Urinary bladder (tissue), 4 donors: ENCODE measurements at places on chromosomes 5 and 9. TPM values are rescaled to one million over a fixed set of nuclear protein-coding genes. Genes with fewer than 3 reads are reported as not detected.

DNA sequence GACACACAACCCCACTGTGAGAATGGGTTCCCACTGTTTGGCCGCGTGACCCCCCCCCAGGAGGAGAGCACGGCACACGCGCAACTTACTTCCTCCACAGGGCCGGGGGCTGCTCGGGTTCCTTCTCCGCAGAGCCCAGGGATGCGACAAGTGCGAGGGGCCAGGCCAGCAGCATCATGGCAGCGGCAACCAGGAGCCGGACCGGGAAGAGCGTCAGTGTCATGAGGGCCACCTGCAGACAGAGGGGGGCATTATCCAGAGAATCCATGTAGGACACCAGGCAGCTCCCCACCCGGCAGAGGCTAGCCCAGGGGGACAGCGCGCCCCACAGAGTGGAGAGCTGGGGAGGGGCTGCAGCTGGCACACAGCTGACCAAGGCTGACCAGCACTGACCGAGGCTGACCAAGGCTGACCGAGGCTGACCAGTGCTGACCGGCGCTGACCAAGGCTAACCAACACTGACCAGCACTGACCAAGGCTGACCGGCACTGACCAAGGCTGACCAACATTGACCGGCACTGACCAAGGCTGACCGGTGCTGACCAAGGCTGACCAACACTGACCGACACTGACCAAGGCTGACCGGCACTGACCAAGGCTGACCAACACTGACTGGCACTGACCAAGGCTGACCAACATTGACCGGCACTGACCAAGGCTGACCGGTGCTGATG lies 22.3 kb downstream of the LPCAT1 start:
- DNase-seq = no peak

- no peak for DNase-seq
Measured at GRCh38 chr9:35619800-35620158, 1.6 kb upstream of the CD72 start.

DNA sequence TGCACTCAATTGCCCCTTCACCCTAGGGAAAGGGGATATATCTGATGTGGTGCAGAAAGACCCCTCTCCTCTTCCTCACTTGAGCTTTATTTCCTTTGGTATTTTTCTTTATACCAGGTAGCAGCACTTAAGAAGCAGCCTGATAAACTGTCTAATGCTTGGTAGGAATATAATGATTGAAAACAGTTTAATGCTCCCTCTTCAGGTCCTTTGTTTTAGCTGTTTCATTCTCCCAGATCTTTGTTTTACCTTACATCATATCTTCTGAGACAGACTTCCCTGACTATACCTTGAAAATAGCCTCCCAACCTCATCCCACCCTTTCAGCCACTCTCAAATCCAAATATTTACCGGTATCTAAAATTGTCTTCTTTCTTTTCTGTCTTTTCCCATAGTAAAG lies 87.9 kb downstream of the NUDT12 start:
- no peak for DNase-seq

GRCh38 chr5:169923988-169924387 lies 56.3 kb downstream of the INSYN2B start:
- DNase-seq = no peak

DNA sequence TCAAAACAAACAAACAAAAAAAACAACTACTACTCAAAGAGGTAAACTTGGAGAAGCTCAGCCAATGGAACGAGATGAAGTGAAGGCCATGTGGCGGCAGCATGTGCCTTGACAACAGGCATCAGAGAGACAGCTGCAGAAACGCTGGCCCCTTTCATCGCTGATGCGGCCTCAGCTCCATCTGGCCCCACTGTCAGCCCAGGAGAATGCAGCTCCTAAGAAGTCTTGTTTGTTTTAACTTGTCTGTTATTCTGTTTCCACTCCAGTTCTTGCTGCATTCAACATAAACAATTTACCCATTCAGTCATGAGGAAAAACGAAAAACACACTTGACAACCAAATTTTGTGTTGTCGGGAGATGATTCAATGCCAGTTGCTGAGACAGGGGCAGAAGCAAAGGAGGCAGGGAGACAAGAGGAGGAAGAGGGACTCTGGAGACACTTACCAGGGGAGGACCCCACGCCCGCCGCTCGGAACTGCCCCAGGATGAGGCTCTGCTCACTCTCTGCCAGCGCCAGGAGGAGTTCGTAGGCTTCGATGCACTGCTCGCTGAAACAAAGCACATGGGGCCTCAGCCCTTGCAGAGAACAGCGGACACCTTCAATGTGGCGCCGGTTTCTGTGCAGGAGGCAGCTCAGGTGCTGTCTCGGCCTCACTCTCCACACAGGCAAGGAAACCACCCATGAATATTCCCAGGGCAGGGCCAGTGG lies 91.2 kb downstream of the DCP2 start:
- DNase-seq = no peak

DNA sequence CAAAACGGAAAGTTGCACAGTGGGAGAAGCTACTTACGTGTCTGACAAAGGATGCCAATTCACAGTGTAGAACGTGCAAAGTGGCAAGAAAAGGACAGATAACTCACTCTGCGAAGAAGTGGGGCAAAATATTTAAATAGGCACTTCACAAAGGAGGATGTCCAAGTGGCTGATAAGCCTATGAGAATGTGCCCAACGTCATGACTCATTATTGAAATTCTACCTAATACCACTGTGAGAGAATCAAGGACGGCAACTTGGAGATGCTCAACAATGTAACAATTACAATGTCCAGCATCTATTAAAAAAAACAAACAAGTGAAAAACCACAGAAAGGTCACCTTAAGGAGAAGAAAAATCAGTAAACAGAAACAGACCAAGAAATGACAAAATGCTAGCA lies 59.0 kb downstream of the NACC2 start:
- DNase-seq = no peak

DNA sequence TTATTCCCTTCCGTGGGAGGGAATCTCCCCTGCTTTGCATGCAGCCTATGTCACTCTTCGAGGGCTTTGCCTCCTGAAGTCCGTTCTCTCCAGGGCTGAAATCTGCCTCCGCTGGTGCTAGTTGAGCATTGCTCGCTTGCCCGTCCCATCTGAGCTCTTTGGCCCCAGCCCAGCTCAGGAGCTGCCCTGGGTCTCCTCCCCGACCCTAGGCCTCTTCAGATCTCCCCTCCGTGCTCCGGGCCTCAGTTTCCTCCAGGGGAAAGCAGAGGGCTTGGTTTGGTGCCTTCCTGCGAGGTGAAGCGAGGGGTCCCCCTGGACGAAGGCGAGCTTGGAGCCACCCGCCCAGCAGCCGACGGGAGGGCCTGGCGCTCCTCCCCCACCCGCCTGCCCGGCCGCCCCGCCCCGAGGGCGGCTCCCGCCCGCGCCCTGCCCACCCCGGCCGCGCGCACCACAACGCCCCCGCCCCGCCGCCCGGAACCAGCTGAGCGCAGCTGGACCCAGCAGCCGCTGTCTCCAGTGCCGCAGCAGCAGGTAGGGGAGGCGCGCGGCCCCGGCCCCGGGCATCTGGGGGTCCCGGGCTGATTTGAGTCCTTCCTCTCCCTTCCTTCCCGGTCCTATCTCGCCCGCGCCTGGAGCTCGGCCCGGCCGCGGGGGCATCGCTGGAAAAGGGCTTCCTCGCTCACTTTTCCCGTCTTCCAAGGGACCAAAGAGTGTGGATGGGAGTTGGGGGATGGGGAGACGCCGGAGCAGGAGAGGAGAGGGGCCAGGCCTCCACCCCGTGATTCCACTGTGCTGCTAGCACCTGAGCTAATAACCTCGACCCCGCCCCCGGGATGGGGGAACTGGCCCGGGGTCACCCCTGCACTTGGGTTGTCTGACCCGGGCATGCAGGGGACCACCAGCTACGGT lies at the start of gene GSN:
GSN (plus strand) TSS at position 474 of the 909 bp plus-strand sequence. CDS start 33,810 bp downstream, outside the sequence.
- no peak for DNase-seq

DNA sequence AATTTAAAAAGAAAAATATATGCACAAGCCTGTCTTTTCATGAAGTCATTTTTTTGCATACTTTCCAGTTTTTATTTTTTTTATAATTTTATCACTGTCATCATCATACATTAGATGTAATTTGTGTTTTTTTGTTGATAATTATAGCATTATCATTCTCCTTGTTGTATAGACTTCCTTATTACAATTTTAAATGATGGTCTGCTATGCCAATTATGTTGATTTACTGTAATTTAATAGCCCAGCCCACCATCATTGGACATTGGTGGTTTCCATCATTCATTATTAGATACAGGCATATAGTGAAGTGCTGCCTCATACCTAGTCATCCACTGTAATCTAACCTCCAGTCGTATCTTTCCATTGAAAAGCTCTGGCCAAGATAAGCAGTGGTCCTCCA lies 3.8 kb upstream of the TJP2 start:
- DNase-seq = no peak

DNA sequence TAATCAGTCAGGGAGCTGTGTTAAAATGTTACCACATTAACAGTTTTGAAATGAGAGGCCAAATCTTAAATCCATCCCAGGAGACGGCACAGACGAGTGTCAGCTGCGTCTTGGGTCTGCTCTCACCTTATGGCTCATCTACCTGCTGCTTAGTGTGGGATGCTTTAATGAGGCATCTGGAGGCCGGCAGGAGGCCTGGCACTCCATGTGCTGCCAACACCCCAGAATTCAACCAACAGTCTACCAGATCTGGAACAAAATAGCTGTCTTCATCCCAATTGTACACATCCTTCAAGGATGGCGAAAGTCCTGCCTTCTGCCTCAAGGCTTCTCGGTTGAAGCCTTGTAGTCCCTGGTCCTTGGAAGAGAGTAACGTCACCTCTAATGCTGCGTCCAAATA lies 12.0 kb downstream of the PRKACG start:
- no peak for DNase-seq

GRCh38 chr5:53089481-53089991 lies 20.0 kb downstream of the MOCS2 start:
- DNase-seq = no peak

GRCh38 chr5:142703153-142703552 lies 17.3 kb upstream of the FGF1 start:
- no peak for DNase-seq

- no peak for DNase-seq
Measured at GRCh38 chr9:70588999-70589398, 174.5 kb upstream of the KLF9 start.

- DNase-seq = no peak
Measured at GRCh38 chr5:52693280-52693679, 94.4 kb upstream of the ITGA1 start.

- DNase-seq = no peak
Measured at GRCh38 chr9:95434116-95435073, 82.4 kb downstream of the PTCH1 start.

DNA sequence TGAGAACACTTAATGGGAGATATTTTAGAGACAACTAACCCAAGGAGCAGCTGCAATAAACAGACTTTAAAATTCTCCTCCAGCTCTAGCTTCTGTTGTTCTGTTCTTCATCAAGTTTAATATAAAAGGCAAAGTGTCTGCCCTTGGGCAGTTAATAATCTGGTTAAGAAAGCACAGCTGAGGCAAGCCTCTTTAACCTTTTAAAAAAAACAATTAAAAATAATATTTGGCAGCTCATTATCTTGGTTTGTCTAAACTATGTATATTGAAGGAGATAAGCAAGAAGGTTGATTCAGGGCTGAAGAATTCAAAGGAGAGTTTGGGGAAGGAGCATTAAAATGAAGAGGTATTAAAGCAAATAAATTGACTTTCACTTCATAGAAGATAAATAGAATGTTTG lies 75.4 kb downstream of the TSSK1B start:
- DNase-seq = no peak

GRCh38 chr5:82636591-82636990 lies 358.4 kb upstream of the RPS23 start:
- no peak for DNase-seq

GRCh38 chr5:112848116-112848811 lies 12.8 kb upstream of the SRP19 start:
- DNase-seq = peak; percentile 15

- peak; percentile 32 for DNase-seq
Measured at GRCh38 chr9:124011460-124012301, at the start of gene LHX2. Gene LHX2, plus strand, starts transcription at chr9:124011768. Its CDS starts 581 bp downstream, at chr9:124012349.

DNA sequence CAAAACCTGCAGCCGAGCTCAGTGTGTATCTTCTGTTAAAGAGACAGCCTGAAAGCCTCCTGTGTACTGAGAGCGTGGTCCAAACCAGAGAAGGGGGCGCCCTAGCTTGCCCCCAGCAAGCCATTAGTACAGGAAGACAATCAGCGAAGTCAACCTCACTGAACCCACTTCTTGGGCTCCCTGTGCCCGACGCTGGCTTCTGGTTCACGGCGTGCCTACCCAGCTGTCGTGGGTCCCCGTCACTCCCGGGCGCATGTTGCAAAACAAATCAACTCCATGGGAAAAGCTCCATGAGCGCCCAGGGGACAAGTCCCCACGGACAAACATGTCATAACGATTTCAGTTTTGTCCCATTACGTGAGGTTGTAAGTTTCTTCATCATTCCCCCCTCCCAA lies 326.9 kb downstream of the SH3GL2 start:
- no peak for DNase-seq

GRCh38 chr9:128205296-128205944 lies 2.2 kb downstream of the DNM1 start:
- DNase-seq = no peak

DNA sequence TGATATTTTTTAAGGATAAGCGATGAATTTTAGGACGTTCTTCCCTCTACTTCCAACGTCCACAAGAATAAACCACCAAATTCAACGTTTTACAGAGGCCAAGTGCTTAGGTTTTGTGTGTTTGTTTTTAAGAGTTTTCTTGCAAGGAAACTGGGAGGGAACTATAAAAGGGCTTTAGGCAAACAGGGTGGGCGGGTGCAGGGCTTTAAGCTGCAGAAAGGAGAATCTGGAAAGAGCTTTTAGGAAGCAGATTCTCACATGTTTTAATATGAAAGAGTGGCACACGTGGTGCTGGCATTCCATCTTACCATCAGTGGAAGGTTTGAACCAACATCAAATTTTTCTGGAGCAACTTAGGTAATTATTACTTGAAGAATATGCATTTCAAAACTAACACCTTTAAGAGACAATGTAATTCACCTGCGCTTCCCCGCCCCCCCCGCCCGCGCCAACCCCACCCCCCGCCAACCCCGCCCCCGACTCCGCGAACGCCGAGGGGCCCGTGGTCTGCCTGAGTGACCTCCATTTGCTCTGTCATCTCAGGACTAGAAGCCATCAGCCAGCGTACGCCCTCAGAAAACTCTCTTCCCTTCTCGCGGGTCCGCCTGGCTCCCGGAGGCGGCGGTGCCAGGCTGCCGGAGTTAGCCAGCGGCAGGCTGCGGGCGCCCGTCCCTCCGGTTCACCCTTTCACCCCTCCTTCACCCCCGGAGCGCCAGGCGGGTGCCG lies 911 bp upstream of the PIK3R1 start:
- no peak for DNase-seq

PHF24 gene
- polyA plus RNA-seq = 0.18 TPM

PCDHGB1 gene
- 0.47 TPM for polyA plus RNA-seq

CCDC183 gene
- polyA plus RNA-seq = 0.85 TPM

SEMA6A gene
- 6.6 TPM for polyA plus RNA-seq

SPATA31E1 gene
- 0.04 TPM for polyA plus RNA-seq

HSPB3 gene
- 2.2 TPM for polyA plus RNA-seq

RALGDS gene
- polyA plus RNA-seq = 53.9 TPM

NRARP gene
- 6.5 TPM for polyA plus RNA-seq

HRCT1 gene
- polyA plus RNA-seq = 15.8 TPM

PAX5 gene
- polyA plus RNA-seq = 0.03 TPM

FOXI1 gene
- not detected for polyA plus RNA-seq

FBLL1 gene
- 0.92 TPM for polyA plus RNA-seq

PCDHB16 gene
- 2.4 TPM for polyA plus RNA-seq

CD74 gene
- 554 TPM for polyA plus RNA-seq

ENTREP1 gene
- polyA plus RNA-seq = 7.2 TPM

PIK3R1 gene
- 66.4 TPM for polyA plus RNA-seq

RBM22 gene
- 28.3 TPM for polyA plus RNA-seq

SNCB gene
- polyA plus RNA-seq = 0.08 TPM

CD274 gene
- 1.2 TPM for polyA plus RNA-seq
